ENCODE measurements at places on chromosomes 2 and 18. TPM values are rescaled to one million over a fixed set of nuclear protein-coding genes. Genes with fewer than 3 reads are reported as not detected.

IGFBP5 gene
- 1,272 TPM for total RNA-seq

SULT1C4 gene
- 0.17 TPM for total RNA-seq

LINC00305 gene
- not detected for total RNA-seq

GDF7 gene
- 0.63 TPM for total RNA-seq

STPG4 gene
- total RNA-seq: 0.20 TPM

OSBPL6 gene
- total RNA-seq: 4.6 TPM

TTL gene
- 32.3 TPM for total RNA-seq

RAB6D gene
- total RNA-seq: not detected

SNTG2 gene
- total RNA-seq: 0.07 TPM

AGXT gene
- not detected for total RNA-seq

AKAIN1 gene
- not detected for total RNA-seq

AQP12A gene
- total RNA-seq: not detected

CPO gene
- total RNA-seq: not detected

ANKRD23 gene
- 1.7 TPM for total RNA-seq
